Neural cell (in vitro differentiated cells): ENCODE measurements at places on chromosomes 16 and 17. TPM values are rescaled to one million over a fixed set of nuclear protein-coding genes. Genes with fewer than 3 reads are reported as not detected.

DHRS7C gene
- polyA plus RNA-seq = not detected in 2 replicates

FADS6 gene
- polyA plus RNA-seq = not detected in 2 replicates

STARD3 gene
- polyA plus RNA-seq = 105 and 121 TPM in 2 replicates

PDIA2 gene
- polyA plus RNA-seq = 109 and 142 TPM in 2 replicates

KRTAP4-3 gene
- polyA plus RNA-seq = not detected in 2 replicates

SOST gene
- 0.10 TPM in 1 of 2 replicates, not detected in the other for polyA plus RNA-seq

AOC3 gene
- 0.35 and 0.54 TPM in 2 replicates for polyA plus RNA-seq

C1QTNF1 gene
- polyA plus RNA-seq = 0.16 and 0.30 TPM in 2 replicates

CSH2 gene
- polyA plus RNA-seq = not detected in 2 replicates

RAB11FIP4 gene
- polyA plus RNA-seq = 14.4 and 25.1 TPM in 2 replicates

MMP25 gene
- not detected in 2 replicates for polyA plus RNA-seq

TP53TG3C gene
- not detected in 2 replicates for polyA plus RNA-seq

HSD3B7 gene
- polyA plus RNA-seq = 1.5 and 3.4 TPM in 2 replicates

CSF3 gene
- 0.32 TPM in 1 of 2 replicates, not detected in the other for polyA plus RNA-seq

KCNAB3 gene
- 5.6 and 7.6 TPM in 2 replicates for polyA plus RNA-seq

CYGB gene
- 9.6 and 12.9 TPM in 2 replicates for polyA plus RNA-seq

TANC2 gene
- 16.3 and 24.1 TPM in 2 replicates for polyA plus RNA-seq

CACNG3 gene
- not detected in 2 replicates for polyA plus RNA-seq

TNFSF13 gene
- 0.15 TPM in 1 of 2 replicates, not detected in the other for polyA plus RNA-seq

TMEM98 gene
- polyA plus RNA-seq = 65.1 and 77.6 TPM in 2 replicates

ZNRF1 gene
- polyA plus RNA-seq = 31.6 and 33.3 TPM in 2 replicates

MMP28 gene
- 0.31 TPM in 1 of 2 replicates, not detected in the other for polyA plus RNA-seq

SNAI3 gene
- not detected in 2 replicates for polyA plus RNA-seq

ASGR1 gene
- polyA plus RNA-seq = 75.6 and 80.2 TPM in 2 replicates

GPRC5B gene
- polyA plus RNA-seq = 21.9 and 25.4 TPM in 2 replicates

KRTAP1-5 gene
- polyA plus RNA-seq = not detected in 2 replicates

SLC16A11 gene
- not detected in 2 replicates for polyA plus RNA-seq

KIF1C gene
- 7.7 and 8.3 TPM in 2 replicates for polyA plus RNA-seq

PPM1E gene
- 31.9 and 39.5 TPM in 2 replicates for polyA plus RNA-seq

TMEM132E gene
- polyA plus RNA-seq = 1.4 and 1.8 TPM in 2 replicates

ATP1B2 gene
- polyA plus RNA-seq = 3.2 and 4.2 TPM in 2 replicates

AATK gene
- polyA plus RNA-seq = 11.1 and 11.8 TPM in 2 replicates

CTF1 gene
- polyA plus RNA-seq = not detected in 2 replicates

MYO1C gene
- 5.7 and 5.8 TPM in 2 replicates for polyA plus RNA-seq

RNF112 gene
- 33.3 and 34.7 TPM in 2 replicates for polyA plus RNA-seq

WNT3 gene
- polyA plus RNA-seq = 7.6 TPM in 2 replicates

ADAM11 gene
- polyA plus RNA-seq = 19.3 and 25.8 TPM in 2 replicates

CACNG5 gene
- 1.2 TPM in 1 of 2 replicates, not detected in the other for polyA plus RNA-seq

GPR142 gene
- polyA plus RNA-seq = not detected in 2 replicates

TK2 gene
- polyA plus RNA-seq = 15.9 and 17.8 TPM in 2 replicates

PRSS8 gene
- polyA plus RNA-seq = not detected in 2 replicates

SSTR5 gene
- polyA plus RNA-seq = not detected in 2 replicates

UBE2G1 gene
- 65.8 and 67.4 TPM in 2 replicates for polyA plus RNA-seq

ENPP7 gene
- not detected in 2 replicates for polyA plus RNA-seq

AGRP gene
- not detected in 2 replicates for polyA plus RNA-seq

LRRC37A2 gene
- 21.4 and 22.1 TPM in 2 replicates for polyA plus RNA-seq

PMFBP1 gene
- polyA plus RNA-seq = 0.12 and 1.0 TPM in 2 replicates

KRT17 gene
- 0.78 TPM in 1 of 2 replicates, not detected in the other for polyA plus RNA-seq

CCT6B gene
- 0.84 and 2.1 TPM in 2 replicates for polyA plus RNA-seq

IL21R gene
- polyA plus RNA-seq = 0.08 TPM in 1 of 2 replicates, not detected in the other

PRR35 gene
- polyA plus RNA-seq = not detected in 2 replicates

MRPL27 gene
- polyA plus RNA-seq = 118 and 138 TPM in 2 replicates

MYL11 gene
- not detected in 2 replicates for polyA plus RNA-seq

BBS2 gene
- polyA plus RNA-seq = 197 and 222 TPM in 2 replicates

EFNB3 gene
- polyA plus RNA-seq = 36.4 and 46.5 TPM in 2 replicates

WSB1 gene
- 1,828 and 1,855 TPM in 2 replicates for polyA plus RNA-seq

EPN2 gene
- 34.0 and 37.8 TPM in 2 replicates for polyA plus RNA-seq

GRAP gene
- 0.42 and 2.3 TPM in 2 replicates for polyA plus RNA-seq
